ENCODE measurements at places on chromosomes 12 and 14. TPM values are rescaled to one million over a fixed set of nuclear protein-coding genes. Genes with fewer than 3 reads are reported as not detected.

DNA sequence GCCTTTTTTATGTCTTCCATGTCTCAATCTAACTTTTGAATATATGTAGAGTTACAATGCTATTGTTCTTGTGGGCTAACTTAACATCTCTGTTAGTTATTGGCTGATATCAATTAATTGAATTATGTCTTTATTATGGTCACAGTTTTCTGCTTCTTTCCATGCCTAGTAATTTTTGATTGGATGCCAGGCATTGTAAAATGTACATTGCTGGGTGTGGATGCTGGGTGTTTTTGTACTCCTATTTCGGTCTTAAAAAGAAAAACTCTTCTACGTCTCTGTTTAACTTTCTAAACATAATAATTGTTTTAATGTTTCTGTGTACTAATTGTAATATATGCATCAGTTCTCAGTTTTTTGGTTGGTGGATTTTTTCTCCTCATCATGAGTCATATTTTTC is 296.1 kb upstream of the PRICKLE1 start:
- no peak overlapping the region for H3K4me3 ChIP-seq
- H3K4me1 ChIP-seq, result no peaks in the 10 kb centered on the region
- H3K27me3 ChIP-seq, result no peaks in the 10 kb centered on the region
- DNase-seq, result no peak

DNA sequence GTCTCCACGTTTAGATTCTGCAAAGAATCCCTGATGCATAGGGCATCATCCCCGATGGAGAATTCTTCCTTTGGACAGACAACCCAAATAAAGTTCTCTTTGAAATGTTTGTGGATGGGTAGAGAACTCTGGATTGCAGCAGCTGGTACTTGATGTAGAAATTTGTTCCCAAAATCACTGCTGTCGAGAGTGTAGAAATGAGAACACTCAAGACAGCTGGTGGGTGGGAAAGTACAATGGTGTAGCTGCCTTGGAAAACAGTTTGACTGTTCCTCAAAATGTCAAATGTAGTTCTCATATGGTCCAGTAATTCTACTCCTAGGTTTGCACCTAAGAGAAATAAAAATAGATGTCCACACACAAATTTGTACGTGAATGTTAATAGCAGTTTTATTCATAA is 671.5 kb upstream of the TMEM132C start:
- peaks cover 5% of the 10 kb centered on the region for H3K27me3 ChIP-seq
- no peaks in the 10 kb centered on the region for H3K4me1 ChIP-seq
- no peak overlapping the region for H3K27ac ChIP-seq
- no peak for DNase-seq
- H3K4me3 ChIP-seq, result no peak overlapping the region

- H3K27me3 ChIP-seq, result peaks cover 21% of the 10 kb centered on the region
- H3K4me1 ChIP-seq, result peaks cover 30% of the 10 kb centered on the region
- H3K4me3 ChIP-seq, result no peak overlapping the region
- H3K36me3 ChIP-seq, result peaks cover 26% of the 10 kb centered on the region
- DNase-seq, result no peak
- no peak overlapping the region for H3K27ac ChIP-seq
These were observed 16.6 kb downstream of the XRCC3 start for GRCh38 chr14:103698380-103699260.

- H3K4me1 ChIP-seq, result peaks cover 21% of the 10 kb centered on the region
- peaks cover 2% of the 10 kb centered on the region for H3K27me3 ChIP-seq
- no peak overlapping the region for H3K4me3 ChIP-seq
- peaks cover 34% of the 10 kb centered on the region for H3K36me3 ChIP-seq
- DNase-seq, result no peak
These were observed 86.9 kb downstream of the ATF7IP start for GRCh38 chr12:14452336-14452735.

DNA sequence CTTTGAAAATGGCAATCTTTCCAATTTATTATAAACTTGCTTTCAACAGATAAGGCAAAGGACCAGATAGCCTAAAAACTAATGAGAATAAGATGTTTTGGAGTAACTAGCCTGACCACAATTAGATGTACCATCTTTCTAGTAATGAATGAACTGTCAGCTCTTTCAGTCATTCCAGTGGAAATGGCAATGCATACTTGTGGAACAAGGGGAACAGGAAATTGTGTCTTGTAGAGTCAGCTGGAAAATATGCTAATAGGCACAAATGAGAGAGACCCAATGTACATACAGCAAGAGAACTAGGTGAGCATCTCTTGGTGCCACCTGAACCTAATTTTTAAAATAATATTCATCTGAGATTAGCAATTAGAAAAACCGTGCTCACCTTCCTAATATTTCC is 76.1 kb upstream of the GPHB5 start:
- H3K4me1 ChIP-seq, result peaks cover 8% of the 10 kb centered on the region
- peak overlapping the region; percentile 64 for H3K4me3 ChIP-seq
- peaks cover 39% of the 10 kb centered on the region for H3K36me3 ChIP-seq
- H3K27me3 ChIP-seq, result peaks cover 8% of the 10 kb centered on the region
- DNase-seq, result no peak

DNA sequence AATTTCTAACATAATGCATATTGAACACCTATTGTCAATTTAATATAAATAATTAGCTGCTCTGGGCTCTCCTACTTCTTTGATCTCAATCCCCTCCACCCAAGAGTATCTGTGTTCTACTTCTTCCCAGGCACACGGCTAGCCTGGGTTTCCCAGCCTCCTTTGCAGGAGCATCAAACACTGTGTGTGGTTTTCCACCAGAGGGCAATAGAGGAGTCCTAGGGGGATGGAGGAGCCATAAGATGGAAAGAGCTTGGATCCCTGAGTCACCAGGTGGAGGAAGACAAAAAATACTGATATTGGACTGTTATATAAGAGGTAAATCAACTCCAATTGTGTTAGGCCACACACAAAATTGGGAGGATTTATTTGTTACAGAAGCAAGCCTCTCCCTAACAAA is 333.7 kb downstream of the GLT1D1 start:
- DNase-seq, result no peak
- no peaks in the 10 kb centered on the region for H3K4me1 ChIP-seq
- H3K4me3 ChIP-seq, result no peak overlapping the region
- peaks cover 18% of the 10 kb centered on the region for H3K36me3 ChIP-seq
- no peak overlapping the region for H3K27ac ChIP-seq
- peaks cover 11% of the 10 kb centered on the region for H3K27me3 ChIP-seq

- no peak for DNase-seq
- no peak overlapping the region for H3K4me3 ChIP-seq
- peaks cover 12% of the 10 kb centered on the region for H3K4me1 ChIP-seq
These were observed 13.8 kb downstream of the BICD1 start for GRCh38 chr12:32120419-32120818.

- no peaks in the 10 kb centered on the region for H3K4me1 ChIP-seq
- H3K36me3 ChIP-seq, result no peaks in the 10 kb centered on the region
These were observed 256.5 kb downstream of the EMP1 start for GRCh38 chr12:13452955-13453570.

- no peak overlapping the region for H3K27ac ChIP-seq
- no peaks in the 10 kb centered on the region for H3K4me1 ChIP-seq
- H3K36me3 ChIP-seq, result peaks cover 4% of the 10 kb centered on the region
These were observed 409.0 kb downstream of the RGS6 start for GRCh38 chr14:72341237-72341636.

GRCh38 chr12:2759733-2760132 is 35.0 kb upstream of the FKBP4 start:
- no peak overlapping the region for H3K4me3 ChIP-seq
- peaks cover 5% of the 10 kb centered on the region for H3K27me3 ChIP-seq
- DNase-seq, result no peak

GRCh38 chr12:45928309-45928708 is 62.1 kb downstream of the SCAF11 start:
- no peak for DNase-seq
- H3K36me3 ChIP-seq, result peaks cover 36% of the 10 kb centered on the region
- H3K27ac ChIP-seq, result no peak overlapping the region
- H3K4me1 ChIP-seq, result no peaks in the 10 kb centered on the region
- no peak overlapping the region for H3K4me3 ChIP-seq

- H3K36me3 ChIP-seq, result no peaks in the 10 kb centered on the region
- no peak overlapping the region for H3K27ac ChIP-seq
- H3K4me3 ChIP-seq, result no peak overlapping the region
These were observed 243.1 kb downstream of the AKAP6 start for GRCh38 chr14:32571995-32572866.

DNA sequence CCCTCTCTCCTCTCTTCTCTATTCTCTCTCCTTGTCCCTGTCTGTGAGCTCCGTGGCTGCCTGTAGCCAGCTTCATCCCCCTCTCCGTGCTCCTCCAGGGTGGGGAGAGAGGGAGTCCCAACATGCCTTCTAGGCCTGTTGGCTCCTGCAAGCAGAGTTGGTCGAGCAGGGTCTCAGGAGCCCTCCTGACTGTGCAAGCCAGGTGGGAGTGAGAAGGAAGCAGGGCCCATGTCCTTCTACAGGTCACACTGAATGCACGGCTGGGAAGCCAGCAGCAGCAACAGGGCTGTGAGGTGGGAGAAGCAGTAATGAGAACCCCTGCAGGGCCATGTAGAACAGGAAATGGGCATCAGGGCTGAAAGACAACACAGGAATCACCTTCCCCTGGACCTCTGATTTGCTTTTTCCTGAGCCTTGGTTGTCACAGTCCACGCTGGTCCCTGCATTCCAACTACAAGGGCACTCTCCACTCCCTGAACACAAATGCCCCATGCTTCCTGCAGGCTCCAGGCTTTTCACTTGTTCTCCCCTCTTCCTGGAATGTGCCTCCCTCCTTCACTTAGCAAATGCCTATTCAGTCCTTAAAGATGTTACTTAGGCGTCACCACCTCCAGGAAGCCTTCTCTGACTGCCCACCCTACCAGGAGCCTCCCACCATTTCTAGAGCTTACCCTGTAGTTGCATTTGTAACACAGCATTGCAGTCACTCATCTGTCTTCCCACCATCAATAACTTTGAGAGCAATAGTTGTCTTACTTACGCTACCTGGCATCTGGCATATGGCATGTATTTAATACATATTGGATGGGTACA is 51.2 kb downstream of the TSPAN11 start:
- peaks cover 20% of the 10 kb centered on the region for H3K4me1 ChIP-seq
- H3K36me3 ChIP-seq, result no peaks in the 10 kb centered on the region
- H3K27ac ChIP-seq, result peak overlapping the region; percentile 75
- H3K4me3 ChIP-seq, result no peak overlapping the region
- DNase-seq, result no peak
- H3K27me3 ChIP-seq, result peaks cover 21% of the 10 kb centered on the region

DNA sequence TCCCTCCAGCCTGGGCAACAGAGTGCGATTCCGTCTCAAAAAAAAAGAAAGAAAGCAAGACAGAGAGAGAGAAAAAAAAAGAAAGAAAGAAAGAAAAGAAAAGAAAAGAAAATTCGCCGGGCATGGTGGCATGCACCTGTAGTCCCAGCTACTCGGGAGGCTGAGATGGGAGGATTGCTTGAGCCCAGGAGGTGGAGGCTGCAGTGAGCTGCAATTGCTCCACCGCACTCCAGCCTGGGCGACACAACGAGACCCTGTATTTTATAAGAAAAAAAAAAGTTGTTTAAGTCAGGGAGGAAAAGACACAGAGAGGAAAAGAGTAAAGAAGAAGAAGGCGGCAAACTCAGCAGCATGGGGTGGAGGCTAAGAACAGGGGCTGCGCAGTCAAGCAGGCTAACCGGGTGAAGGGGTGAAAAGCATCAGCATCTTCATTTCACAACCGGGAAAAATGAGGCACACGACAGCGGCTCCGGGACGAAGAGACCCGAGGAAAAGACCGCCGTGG is 557 bp upstream of the FICD start:
- H3K27ac ChIP-seq, result peak overlapping the region; percentile 36
- DNase-seq, result no peak
- peaks cover 9% of the 10 kb centered on the region for H3K4me1 ChIP-seq
- peaks cover 17% of the 10 kb centered on the region for H3K27me3 ChIP-seq

DNA sequence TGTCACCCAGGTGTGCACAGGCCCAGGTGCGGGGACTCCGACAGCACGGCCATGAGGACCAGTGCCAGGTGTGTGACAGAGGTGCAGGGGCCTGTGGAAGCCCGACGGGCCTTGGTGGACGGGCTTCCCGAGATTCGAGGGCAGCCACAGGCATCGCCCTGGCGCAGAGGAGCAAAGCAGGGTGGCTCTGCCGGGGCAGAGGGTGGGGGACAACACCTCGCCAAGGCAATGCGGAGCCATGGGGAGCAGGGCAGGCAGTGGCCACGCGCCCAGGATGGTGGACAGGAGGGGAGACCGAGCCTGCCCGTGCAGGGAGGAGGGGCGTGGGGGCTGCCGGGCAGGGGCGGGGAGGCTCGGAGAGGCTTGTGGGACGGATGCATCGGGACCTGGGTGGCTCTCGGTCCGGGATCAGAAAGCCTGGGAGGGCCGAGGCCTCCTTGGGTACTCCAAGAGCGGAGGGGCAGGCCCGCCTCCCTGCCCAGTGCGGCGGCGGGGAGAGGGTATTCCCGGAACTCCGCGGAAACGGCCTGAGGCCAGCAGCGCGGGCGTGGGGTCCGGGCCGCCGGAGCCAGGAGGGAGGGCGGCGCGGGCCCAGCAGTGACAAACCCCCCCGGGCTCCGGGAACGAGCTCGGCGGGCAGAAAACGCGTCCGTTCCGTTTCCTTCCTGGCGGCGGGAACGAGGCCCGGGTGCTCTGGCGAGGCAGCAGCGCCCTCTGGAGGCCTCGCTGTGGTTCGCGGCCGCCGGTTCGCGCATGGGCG is 1.6 kb downstream of the TMEM121 start:
- no peak overlapping the region for H3K27ac ChIP-seq
- DNase-seq, result peak; percentile 84
- H3K27me3 ChIP-seq, result peaks cover 19% of the 10 kb centered on the region
- H3K36me3 ChIP-seq, result no peaks in the 10 kb centered on the region
- no peaks in the 10 kb centered on the region for H3K4me1 ChIP-seq

- DNase-seq, result peak; percentile 51
- no peak overlapping the region for H3K4me3 ChIP-seq
- H3K27ac ChIP-seq, result peak overlapping the region; percentile 89
These were observed 46.1 kb downstream of the KIF26A start for GRCh38 chr14:104184506-104184905.

DNA sequence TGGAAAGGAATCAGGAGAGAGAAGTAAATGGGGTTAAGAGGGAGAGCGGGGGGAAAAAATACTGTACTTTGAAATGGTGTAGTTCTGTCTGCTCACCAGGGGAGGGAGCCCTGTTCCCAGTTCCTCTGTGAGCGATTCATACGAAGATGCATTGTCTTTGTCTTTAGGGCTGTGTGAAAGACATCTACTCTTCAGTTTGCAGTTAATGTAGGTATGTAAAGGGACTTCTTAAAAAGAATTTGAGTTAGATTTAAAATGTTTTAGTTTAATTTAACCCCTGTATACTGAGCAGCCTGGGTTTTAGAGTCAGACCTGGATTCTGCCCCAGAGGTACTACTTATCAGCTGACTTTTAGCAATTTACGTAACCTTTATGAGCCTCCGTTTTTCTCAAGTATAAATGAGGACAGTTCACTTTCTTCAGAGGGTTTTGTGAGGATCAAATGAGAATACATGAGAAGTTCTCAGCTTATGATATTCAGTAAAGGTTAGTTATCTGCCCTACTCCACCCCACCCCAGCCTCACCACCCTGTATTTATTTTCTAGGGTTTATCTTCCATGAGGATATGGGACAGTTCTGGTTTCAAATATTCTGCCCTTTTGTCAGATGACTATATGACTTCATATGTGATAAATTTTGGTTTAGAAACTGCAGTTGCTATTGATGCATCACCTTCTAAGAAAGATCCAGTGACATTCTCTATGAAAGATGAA is 82.5 kb upstream of the EVL start:
- H3K4me1 ChIP-seq, result peaks cover 16% of the 10 kb centered on the region
- peak; percentile 64 for DNase-seq
- H3K36me3 ChIP-seq, result no peaks in the 10 kb centered on the region
- H3K4me3 ChIP-seq, result no peak overlapping the region
- H3K27ac ChIP-seq, result peak overlapping the region; percentile 70

The TRIM9 gene
- 2.3 TPM for total RNA-seq

The PLEK2 gene
- 0.62 TPM for total RNA-seq

The CD69 gene
- 0.69 TPM for total RNA-seq

The NPAS3 gene
- total RNA-seq, result 1.6 TPM

The SLC35F4 gene
- not detected for total RNA-seq

The MMP19 gene
- 0.15 TPM for total RNA-seq

The TAS2R42 gene
- total RNA-seq, result not detected

The ACOT6 gene
- not detected for total RNA-seq

The SLC39A2 gene
- total RNA-seq, result not detected

The P2RX2 gene
- not detected for total RNA-seq
